ENCODE measurements at places on chromosomes 16 and 17. TPM values are rescaled to one million over a fixed set of nuclear protein-coding genes. Genes with fewer than 3 reads are reported as not detected.

Gene GAST
- total RNA-seq, result not detected

Gene PGAP3
- total RNA-seq, result 27.8 TPM

Gene KCNJ18
- total RNA-seq, result not detected

Gene KRT31
- 0.47 TPM for total RNA-seq

Gene KRTAP4-11
- total RNA-seq, result not detected

Gene ZNF385C
- total RNA-seq, result 1.5 TPM

Gene NPIPA3
- 1.1 TPM for total RNA-seq

Gene GUCY2D
- total RNA-seq, result 0.23 TPM

Gene RCVRN
- not detected for total RNA-seq

Gene CDH15
- total RNA-seq, result 18.3 TPM

Measured in metanephros (tissue), 2 donors.